AG09319 (cell line): ENCODE measurements at places on chromosomes 5 and 9.

DNA sequence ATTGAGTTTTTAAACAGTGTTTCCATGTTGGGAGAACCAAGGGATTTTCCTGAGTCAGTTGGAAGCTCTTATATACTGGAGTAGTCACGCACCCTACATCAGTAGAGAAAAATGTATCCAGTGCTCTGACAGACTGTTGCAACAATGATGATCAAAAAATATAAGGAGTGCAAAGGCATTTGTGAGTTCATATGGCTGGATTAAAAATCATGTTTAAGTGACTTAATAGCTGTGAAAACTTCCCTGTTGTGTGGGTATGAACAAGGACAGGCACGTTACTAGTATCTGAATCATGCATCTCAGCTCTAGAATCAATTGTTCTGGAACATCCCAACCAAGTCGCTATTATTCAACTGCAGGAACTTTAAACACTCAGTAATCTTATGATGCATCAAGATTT lies 229.7 kb downstream of the ROR2 start:
- DNase-seq = no peak

- DNase-seq = no peak
Measured at GRCh38 chr9:87803623-87804345, 77.9 kb downstream of the CTSL start.

GRCh38 chr5:115419846-115420585 lies 123.6 kb upstream of the CCDC112 start:
- peak; percentile 73 for DNase-seq

DNA sequence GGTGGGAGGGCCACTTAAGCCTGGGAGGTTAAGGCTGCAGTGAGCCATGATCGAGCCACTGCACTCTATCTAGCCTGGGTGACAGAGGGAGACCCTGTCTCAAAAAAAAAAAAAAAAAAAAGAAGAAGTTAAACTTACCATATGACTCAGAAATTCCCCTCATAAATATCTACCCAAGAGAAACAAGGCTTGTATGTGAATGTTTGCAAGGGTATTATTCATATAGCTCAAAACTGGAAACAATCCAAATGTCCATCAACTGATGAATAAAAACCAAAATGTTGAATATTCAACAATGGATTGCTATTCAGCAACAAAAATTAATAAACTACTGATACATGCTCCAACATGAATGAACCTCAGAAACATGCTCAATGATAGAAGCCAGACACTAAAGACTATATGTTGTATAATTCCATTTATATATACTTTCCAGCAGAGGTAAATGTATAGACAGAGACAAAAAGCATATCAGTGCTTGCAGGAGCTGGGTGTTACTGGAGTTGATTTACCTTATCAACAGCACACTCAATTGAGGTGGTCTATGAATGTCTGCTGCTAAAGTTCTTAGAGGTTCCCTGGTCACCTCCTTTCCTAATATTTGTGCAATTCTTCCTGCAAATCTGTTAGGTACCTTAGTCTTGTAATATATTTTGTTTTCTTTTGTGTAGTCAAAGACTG lies 5.3 kb upstream of the SREK1 start:
- DNase-seq = no peak

- no peak for DNase-seq
Measured at GRCh38 chr9:93824386-93825294, 130.5 kb downstream of the BARX1 start.

DNA sequence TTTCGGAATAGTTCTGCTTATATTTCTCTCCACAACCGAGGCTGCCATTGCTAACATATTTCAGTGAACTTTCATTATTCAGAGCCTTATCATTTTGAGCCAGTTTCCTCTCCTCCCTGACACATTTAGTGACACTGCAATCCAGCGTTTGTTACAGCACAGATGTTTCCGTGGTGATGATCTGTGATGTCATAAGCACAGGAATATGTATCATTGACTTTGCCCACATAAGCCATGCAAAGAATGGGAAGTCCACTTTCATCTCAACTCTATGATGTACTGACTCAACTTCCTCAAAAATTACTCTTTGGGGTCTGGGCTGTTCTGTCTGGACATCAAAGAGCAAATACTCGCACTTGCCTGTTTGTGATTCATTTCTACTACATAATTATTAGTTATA lies 291.8 kb downstream of the EBF1 start:
- DNase-seq = no peak

DNA sequence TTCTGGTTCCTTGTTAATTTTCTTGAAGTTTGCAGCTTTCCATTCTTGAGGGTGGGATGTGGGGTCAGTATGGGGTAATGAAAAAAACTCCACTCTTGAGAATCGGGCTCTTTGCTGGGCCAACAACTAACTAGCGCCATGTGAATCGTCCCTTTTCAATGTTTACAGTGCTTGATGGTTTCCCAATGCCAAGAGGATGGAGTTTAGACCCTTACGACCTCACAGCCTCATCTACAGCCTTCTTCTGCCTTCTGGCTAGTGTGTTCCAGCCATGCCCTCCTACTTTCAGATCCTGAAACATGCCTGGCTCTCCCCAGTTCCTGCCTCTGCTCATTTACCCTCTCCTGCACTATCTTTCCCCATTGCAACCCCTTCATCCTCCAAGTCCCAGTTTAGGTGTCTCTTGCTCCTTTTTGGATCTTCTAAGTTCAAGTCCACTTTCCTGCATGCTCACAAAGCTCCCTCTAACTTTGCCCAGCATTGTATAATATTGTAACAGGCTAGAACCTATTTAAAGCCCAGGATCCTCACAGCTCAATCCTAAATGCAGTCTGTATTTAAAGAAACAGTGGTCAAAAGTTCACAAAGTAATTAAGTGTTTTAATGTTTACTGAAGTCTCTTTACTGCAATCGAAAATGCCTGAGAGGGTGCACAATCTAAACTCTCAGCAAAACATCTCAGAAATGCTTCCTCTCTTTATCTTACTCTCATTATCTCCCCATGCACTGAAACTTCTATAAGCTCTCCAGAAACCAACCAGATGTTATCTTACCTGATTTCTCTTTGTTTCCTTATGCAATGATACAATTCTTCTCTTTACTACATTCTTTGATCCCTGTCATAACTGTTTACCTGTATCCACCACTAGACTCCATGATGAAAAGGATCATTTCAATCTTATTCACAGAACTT lies 20.6 kb upstream of the CAST start:
- no peak for DNase-seq

DNA sequence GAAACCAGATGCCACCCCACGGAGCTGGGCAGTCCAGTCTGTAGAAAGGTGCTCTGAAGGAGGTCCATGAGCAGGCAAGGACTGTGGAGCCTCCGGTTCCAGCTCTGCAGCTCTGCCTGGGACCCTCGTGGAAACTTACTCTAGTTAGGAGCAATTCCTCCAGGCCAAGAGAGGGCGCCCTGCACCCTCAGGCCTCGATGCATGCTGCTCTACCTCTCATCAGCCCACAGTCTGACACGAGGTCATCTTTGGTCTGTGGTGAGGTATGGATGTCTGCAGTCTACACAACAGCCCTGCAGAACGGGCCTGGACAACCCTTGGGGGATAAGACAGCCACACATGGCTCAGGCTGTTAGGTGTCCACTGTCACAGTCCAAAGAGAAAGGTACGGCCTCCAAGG lies 50.6 kb upstream of the UBTD2 start:
- no peak for DNase-seq

- DNase-seq = no peak
Measured at GRCh38 chr5:74044936-74045335, 418.9 kb downstream of the ARHGEF28 start.

DNA sequence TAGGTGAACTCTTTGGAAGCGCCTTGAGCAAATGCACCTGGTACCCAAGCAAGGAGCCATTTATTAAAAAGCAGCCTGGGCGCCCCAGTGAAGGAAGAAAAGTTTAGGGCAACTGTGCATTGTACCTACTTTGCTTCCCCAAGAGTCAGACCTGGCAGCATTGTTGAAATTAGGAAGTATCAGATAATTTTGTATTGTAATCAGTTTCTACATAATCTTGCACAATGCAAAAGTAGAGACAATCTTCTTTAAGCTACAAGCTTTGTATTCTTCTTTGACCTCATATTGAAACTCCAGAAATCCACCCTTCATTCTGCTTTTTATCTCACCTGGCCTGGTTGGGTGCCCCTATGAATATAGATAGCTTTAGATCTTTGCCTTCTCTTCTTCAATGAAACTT lies 490.8 kb downstream of the RASEF start:
- no peak for DNase-seq

GRCh38 chr9:36018891-36019720 lies 17.6 kb upstream of the RECK start:
- no peak for DNase-seq
